Subcutaneous preadipocyte (primary cell): ENCODE measurements at places on chromosomes 5 and 9. TPM values are rescaled to one million over a fixed set of nuclear protein-coding genes. Genes with fewer than 3 reads are reported as not detected.

Gene IRX2
- total RNA-seq = 9.6 and 16.0 TPM in 2 replicates

Gene DAB2
- total RNA-seq = 59.8 and 130 TPM in 2 replicates

Gene TAF1L
- total RNA-seq = not detected in 2 replicates

Gene BTNL8
- not detected in 2 replicates for total RNA-seq

Gene DMRTA1
- under 0.01 and 0.78 TPM in 2 replicates for total RNA-seq

Gene TIFAB
- not detected in 2 replicates for total RNA-seq

Gene GPX3
- 3.1 and 32.3 TPM in 2 replicates for total RNA-seq

Gene ZNF608
- total RNA-seq = 11.5 and 13.2 TPM in 2 replicates

Gene ENTPD8
- total RNA-seq = not detected in 2 replicates

Gene IFNA8
- not detected in 2 replicates for total RNA-seq

Gene F2RL2
- total RNA-seq = 0.37 and 0.78 TPM in 2 replicates

Gene CCDC112
- total RNA-seq = 7.2 and 7.3 TPM in 2 replicates

Gene FABP6
- not detected in 2 replicates for total RNA-seq

Gene PTPRD
- 7.2 and 18.4 TPM in 2 replicates for total RNA-seq

Gene FOXD4L6
- total RNA-seq = 0.20 and 0.37 TPM in 2 replicates

Gene STK32A
- total RNA-seq = 0.59 and 0.73 TPM in 2 replicates

Gene PLEKHG4B
- not detected in 2 replicates for total RNA-seq

Gene ORM2
- not detected in 2 replicates for total RNA-seq

Gene NUP155
- total RNA-seq = 39.3 and 70.8 TPM in 2 replicates
